Bronchial epithelial cell (primary cell): ENCODE measurements at places on chromosomes 1 and 21. TPM values are rescaled to one million over a fixed set of nuclear protein-coding genes. Genes with fewer than 3 reads are reported as not detected.

IFI44L gene
- total RNA-seq, result 0.13 TPM in 1 of 2 replicates, not detected in the other

PROX1 gene
- under 0.01 TPM in 2 replicates for total RNA-seq

TRIM67 gene
- total RNA-seq, result not detected in 2 replicates

LRRC53 gene
- not detected in 2 replicates for total RNA-seq

STYXL2 gene
- total RNA-seq, result not detected in 2 replicates

MTARC1 gene
- 2.0 and 5.8 TPM in 2 replicates for total RNA-seq

MGST3 gene
- total RNA-seq, result 50.3 and 64.3 TPM in 2 replicates

CD5L gene
- total RNA-seq, result not detected in 2 replicates

HCN3 gene
- total RNA-seq, result 0.90 and 1.1 TPM in 2 replicates

HSD3B1 gene
- not detected in 2 replicates for total RNA-seq

UBE2J2 gene
- 41.3 and 41.5 TPM in 2 replicates for total RNA-seq

FAM72A gene
- total RNA-seq, result 0.64 TPM in 1 of 2 replicates, not detected in the other

PDE9A gene
- 1.6 and 1.9 TPM in 2 replicates for total RNA-seq

KCNJ9 gene
- under 0.01 and 0.13 TPM in 2 replicates for total RNA-seq

FAM163A gene
- not detected in 2 replicates for total RNA-seq

NKAIN1 gene
- under 0.01 TPM in 1 of 2 replicates, not detected in the other for total RNA-seq

OR2L13 gene
- total RNA-seq, result not detected in 2 replicates

VHLL gene
- 0.26 and 0.77 TPM in 2 replicates for total RNA-seq

CDK11A gene
- 4.2 and 10.6 TPM in 2 replicates for total RNA-seq

CD53 gene
- total RNA-seq, result not detected in 2 replicates

RAB3B gene
- total RNA-seq, result 2.2 and 3.4 TPM in 2 replicates

DNAJC28 gene
- 1.0 and 1.3 TPM in 2 replicates for total RNA-seq

PDC gene
- total RNA-seq, result not detected in 2 replicates

PYHIN1 gene
- total RNA-seq, result not detected in 2 replicates

GNG4 gene
- total RNA-seq, result 0.13 TPM in 1 of 2 replicates, not detected in the other

F13B gene
- not detected in 2 replicates for total RNA-seq

FAM72D gene
- 0.13 TPM in 1 of 2 replicates, not detected in the other for total RNA-seq

DAB1 gene
- 0.13 TPM in 1 of 2 replicates, not detected in the other for total RNA-seq

MMP23B gene
- 0.26 and 0.38 TPM in 2 replicates for total RNA-seq

WNT2B gene
- total RNA-seq, result 0.53 and 1.9 TPM in 2 replicates
